ENCODE measurements at places on chromosomes 13 and 19. TPM values are rescaled to one million over a fixed set of nuclear protein-coding genes. Genes with fewer than 3 reads are reported as not detected.

The LPAR6 gene
- 92.1 TPM for total RNA-seq

The FAM216B gene
- total RNA-seq = not detected

The PTGIR gene
- total RNA-seq = 13.9 TPM

The STOML3 gene
- total RNA-seq = not detected

The ZNF460 gene
- total RNA-seq = 39.4 TPM

The NUDT19 gene
- total RNA-seq = 15.3 TPM

The KLK15 gene
- not detected for total RNA-seq

The AKT2 gene
- 151 TPM for total RNA-seq

The MADCAM1 gene
- 0.53 TPM for total RNA-seq

The NKG7 gene
- total RNA-seq = 71.5 TPM

The PRR12 gene
- 39.3 TPM for total RNA-seq

The IRGC gene
- total RNA-seq = not detected

The FOSB gene
- total RNA-seq = 9.8 TPM

The EXOSC5 gene
- total RNA-seq = 28.4 TPM

The TMPRSS9 gene
- total RNA-seq = not detected

The CCNA1 gene
- total RNA-seq = not detected

The TPRX1 gene
- not detected for total RNA-seq

The ZNF541 gene
- total RNA-seq = 0.34 TPM

The EBI3 gene
- 0.40 TPM for total RNA-seq

The APLP1 gene
- total RNA-seq = 1.2 TPM

The LIG4 gene
- total RNA-seq = 11.6 TPM

The FUT2 gene
- total RNA-seq = not detected

The ISOC2 gene
- total RNA-seq = 16.6 TPM

The UBAC2 gene
- total RNA-seq = 70.6 TPM

The MYO1F gene
- total RNA-seq = 269 TPM

Measured in activated naive CD4-positive, alpha-beta T cell treated with anti-CD3 and anti-CD28 coated beads, Interleukin-2, amount 10 ng/mL, durations not matched to agents 5 hours and 36 hours (primary cell).